ENCODE measurements at places on chromosomes 6 and 20.

- no peak for DNase-seq
Observed at GRCh38 chr20:50186987-50187402, 3.6 kb upstream of the CEBPB start.

DNA sequence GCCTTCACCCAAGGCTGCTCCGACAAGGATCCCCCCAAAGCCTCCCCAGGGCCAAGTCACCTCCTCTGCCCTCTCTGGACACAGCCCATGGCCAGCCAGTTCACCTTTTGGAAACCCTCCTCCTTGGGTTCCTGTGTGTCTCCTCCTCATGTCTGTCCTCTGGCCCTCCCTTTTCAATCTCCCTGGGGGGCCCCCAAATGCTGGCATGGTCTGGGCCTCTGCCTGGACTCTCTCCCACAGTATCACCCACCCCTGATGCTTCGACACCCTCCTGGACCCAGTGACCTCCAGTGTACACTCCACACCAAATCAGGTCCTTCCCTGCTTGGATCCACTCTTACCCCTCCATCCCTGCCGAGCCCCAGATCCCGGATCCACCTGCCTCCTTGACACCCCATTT is 46.7 kb upstream of the NNAT start:
- no peak for DNase-seq

DNA sequence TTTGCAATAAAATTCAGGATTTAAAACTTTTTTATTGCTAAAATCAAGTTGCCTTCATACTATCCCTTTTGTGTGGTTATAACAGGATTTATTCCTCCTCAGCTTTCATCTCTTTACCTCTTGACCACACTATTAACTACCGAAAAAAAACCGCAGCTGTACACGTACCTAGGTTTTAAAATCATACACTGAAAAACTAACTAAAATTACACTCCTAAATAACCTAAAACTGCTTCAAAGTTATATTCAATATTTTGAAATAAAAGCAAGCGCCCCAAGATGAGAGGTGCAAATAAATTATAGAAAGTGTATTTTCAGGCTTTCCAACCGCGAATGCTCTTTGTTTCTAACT is 1.4 kb downstream of the MPC1 start:
- DNase-seq = no peak

DNA sequence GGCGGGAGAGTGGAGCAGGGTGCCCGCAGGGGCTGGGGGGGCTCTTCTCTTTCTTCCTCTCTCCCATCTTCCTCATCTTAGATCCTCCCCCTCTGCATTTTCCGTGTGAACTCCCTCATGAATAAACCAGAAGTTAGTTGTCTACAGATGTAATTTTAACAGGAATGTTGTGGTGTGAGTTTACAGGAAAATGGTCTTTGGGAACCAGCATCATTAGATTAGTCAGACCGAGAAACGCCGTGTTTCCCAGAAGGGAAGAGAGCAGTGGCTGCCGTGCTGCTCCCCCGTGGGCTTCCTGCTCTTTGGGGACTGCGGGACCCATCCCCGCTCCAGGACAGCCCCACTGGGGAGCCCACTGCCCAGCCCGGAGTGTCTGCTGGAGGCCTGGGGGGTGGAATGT is 3.4 kb downstream of the MYT1 start:
- DNase-seq = no peak

- DNase-seq = no peak
Observed at GRCh38 chr20:45055056-45055455, 45.9 kb downstream of the KCNS1 start.

- DNase-seq = no peak
Observed at GRCh38 chr6:119285908-119286625, 63.5 kb downstream of the MAN1A1 start.

DNA sequence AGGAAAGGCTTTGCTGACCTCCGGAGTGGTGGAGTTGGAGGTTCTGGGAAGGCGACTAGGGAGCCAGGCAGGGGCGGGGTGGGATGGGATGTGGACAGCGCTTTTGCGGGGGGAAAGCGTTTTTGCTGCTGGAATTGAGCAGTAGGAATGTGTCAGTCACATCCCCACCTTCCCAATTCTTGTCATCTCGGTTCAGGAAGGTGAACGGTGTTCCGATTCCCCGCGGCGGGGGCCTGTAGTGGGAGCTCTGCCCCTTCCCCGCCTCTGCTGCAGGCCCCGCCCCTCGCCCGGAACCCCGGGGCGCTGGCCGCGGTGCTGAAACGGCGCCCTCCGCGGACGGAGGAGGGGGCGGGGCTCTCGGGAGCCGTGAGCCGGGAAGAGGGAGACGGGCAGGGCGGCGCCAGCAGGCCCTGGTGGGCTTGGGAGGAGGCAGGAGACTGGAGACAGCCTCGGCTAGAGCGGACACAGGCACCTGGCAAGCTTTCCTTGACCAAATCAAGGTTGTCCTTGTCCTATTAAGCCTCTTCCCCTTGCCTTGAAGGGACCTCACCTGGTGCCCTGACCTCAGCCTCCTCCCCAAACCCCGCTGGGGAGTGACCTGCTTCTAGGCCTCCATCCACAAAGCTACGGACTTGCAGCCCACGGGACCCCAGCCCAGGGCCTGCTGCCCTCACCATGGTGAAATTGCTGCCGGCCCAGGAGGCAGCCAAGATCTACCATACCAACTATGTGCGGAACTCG is at the start of gene LHFPL5:
LHFPL5 (plus strand) TSS at position 357 of the 741 bp plus-strand sequence; CDS start at position 676, 319 bp downstream.
- DNase-seq = peak; percentile 61

DNA sequence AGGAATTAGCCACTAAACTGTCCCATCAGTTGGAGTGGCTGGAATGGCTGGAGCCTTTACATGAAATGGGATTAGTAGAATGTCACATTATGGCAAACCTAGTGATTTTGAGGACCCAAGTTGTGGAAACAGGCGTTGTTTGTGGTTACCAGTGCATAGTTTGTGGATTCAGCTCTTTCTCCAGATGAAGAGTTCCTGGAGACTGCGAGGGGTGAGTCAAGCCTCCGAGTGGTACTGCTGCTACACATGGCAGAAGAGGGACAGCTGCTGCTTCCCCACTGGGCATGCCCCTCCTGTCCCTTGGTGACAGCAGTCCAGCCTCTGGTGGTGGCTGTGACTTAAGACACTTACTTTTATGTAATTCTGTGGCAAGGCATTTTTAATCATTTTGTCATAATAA is 94.2 kb upstream of the SCP2D1 start:
- no peak for DNase-seq

DNA sequence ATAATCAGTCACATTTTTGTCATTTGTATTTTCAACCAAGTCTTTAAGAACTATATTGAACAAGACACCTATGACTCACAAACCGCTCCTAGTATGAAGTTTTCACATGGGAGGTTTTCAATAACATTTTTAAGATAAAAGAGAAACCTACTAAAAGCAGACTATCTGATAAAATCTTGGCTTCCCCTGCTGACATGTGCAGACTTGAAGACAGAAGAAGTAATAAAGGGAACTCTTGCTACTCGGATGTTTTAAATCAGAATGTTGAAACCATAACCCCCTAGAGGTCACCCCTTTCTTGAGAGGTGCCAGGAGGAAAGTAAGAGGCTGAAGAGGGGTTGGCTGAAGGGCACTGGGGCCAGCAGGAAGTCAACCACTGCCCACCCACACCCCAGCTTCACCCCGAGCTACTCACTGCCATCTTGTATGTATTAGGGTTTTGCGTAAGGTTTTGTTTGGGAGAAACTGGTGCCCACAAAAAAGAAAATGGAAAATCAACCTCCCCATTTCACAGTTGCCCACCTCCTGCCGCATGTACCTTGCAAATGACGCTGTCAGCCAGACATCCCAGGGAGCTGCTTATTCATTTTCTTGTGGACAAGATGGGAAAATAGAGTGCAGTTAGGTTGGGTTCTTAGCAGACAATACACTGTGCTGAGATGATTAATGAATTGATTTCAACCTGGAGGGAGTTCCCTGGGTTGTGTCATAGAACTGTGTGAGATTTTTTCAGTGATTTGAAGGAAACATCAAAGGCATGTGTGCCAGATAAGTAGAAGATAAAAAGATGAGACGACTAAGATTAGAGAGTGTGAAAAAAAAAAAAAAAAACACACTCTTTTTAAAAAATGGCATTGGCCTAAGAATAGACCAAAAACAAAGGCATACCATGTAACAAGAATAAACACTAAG is 83.2 kb upstream of the TAB2 start:
- DNase-seq = no peak

DNA sequence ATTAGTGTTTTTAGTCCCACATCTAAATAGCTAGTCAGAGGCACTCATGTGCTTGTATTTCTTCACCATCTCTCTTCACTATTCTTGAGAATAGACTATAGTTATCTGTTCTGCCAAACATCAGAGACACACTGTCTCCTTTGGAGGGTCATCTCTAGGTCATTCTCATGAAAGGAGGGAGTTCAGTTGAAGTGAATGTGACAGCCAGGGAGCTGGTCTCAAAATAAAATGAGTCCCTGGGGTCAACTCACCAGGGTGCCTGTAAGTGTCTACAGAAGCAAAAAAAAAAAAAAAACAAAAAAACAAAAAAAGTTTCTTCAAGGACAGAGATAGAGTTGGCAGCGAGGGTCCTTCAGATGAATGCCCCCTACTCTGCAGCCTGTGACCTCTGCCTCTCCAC is 171.0 kb downstream of the ID4 start:
- DNase-seq = no peak

DNA sequence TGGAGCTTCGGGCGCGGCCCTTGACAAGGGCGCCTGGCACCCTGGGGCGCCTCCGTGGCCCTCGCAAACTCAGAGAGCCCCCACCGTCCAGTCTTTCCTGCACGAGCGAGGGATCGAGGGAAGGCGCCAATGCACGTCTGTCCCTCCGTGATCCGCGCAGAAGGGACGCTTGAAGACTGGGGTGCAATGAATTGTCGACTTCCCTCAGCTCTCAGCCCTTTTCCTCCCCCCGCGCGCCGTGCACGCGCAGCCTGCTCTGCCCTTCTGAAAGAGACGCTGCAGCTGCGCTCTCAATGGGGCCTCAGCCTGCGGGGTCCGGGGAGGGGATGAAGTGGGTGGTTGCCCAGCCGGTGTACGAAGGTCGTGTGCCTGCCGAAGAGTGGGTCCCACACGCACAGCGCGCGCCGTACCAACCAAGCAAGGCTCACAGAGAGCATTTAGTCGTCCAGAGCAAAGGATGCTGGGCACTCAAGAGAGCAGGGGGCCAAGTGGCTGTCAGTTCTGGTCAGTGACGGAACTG is 5.5 kb upstream of the SOX4 start:
- DNase-seq = peak; percentile 88

GRCh38 chr6:114281496-114281895 is 61.3 kb downstream of the HS3ST5 start:
- DNase-seq = no peak

- no peak for DNase-seq
Observed at GRCh38 chr6:21780679-21781078, 187.1 kb downstream of the SOX4 start.

DNA sequence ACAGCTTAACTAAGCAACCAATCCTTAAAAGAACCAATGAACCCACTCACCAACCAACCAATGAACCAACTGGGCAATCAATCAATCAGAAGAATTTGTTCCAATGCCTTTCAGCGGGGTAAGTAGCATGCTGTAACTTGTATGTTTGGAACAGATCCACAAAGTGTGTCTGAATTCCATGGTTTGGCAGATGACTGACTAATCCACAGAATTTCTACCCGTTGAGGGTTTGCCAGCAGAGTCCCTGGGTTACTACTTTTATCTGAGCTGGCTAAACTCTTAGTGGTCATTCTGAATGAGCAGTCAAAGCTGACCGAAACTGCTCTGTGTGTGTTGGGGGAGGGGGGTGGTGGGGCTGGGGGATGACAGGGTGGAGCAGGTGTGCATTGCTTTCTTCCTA is 125.0 kb upstream of the JAG1 start:
- DNase-seq = no peak

DNA sequence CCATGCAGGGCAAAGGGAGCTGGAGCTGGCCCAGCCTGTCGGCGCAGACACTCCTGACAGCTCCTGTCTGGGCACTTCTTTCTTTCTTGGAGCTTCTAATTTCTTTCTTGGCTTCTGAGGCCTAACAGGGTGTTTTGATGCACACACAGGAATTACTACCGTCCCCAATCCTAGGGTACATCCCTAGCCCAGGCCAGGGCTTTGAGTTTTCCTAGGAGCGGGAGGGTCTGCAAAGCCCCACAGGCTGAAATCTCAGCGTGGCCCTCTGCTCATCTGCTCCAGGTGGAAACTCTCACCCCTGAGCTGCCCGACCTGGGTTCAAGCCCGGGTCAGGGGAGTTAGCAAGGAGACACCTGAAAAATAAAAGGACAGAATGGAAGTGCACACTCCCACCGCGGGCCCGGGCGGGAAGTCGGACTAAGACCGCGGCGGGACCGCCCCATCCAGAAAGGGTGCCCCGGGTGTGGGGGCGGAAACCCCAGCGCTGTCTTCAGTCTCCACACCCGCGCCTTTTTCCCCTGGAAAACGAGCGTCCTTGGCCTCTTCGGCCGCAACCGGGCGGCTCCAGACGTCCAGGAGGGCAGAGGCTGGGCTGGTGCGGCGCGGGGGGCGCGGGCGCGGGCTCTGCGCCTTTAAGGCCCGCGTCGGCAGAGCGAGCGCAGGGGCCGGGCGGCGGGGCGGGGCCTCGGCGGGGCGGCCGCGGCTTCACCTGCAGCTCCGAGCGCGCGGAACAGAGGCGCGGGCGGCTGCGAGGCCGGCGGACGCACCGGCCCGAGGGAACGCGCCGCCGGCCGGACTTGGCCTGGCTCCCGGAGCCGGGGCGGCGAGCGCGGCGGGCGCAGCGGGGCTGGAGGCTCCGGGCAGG is at the start of gene CDH4:
CDH4 (plus strand) TSS at position 733 of the 865 bp plus-strand sequence.
- DNase-seq = no peak

- DNase-seq = no peak
Observed at GRCh38 chr6:79385893-79386292, 151.3 kb downstream of the LCA5 start.

DNA sequence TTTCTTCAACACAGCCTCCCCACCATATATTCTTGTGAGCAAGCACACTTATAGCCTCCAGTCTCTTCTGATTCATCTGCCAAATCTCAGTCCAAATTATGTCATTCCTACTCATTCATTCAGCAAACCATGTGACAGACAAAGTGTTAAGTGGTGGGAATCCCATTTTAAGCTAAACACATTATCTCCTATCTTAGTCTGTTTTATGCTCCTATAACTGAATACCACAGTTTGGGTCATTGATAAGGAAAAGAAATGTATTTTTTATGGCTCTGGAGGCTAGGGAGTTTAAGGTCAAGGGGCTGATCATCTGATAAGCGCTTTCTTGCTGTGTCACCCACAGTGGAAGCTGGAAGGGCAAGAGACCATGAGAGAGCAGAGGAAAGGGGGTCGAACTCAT is 23.9 kb upstream of the SMIM13 start:
- DNase-seq = no peak

GRCh38 chr6:29509239-29509638 is 21.5 kb upstream of the MAS1L start:
- DNase-seq = no peak

DNA sequence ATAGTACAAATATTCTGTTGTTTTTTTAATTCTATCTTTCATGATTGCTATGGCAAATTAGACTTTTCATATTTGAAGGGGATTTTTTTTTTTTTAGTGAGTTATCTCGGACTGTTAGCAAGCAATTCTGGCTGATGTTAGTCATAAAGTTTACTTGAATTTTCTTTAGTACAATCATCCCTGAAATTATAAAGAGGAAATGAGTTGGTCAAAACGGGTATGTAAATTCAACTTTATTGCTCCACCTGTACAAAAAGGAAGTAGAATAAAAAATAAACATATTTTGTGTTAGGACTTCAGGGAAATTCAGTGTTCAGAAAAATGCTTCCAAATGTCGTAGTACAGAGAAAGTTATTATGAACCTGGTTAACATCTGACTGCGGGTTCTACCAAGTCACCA is 40.3 kb downstream of the PPP1R14C start:
- no peak for DNase-seq

Data from left lung (tissue), 14 donors.